ENCODE measurements at places on chromosomes 5 and 9. TPM values are rescaled to one million over a fixed set of nuclear protein-coding genes. Genes with fewer than 3 reads are reported as not detected.

The OGN gene
- 3.8 TPM for total RNA-seq

The STX17 gene
- total RNA-seq = 39.7 TPM

The UNC13B gene
- 43.6 TPM for total RNA-seq

The PCDHGA6 gene
- total RNA-seq = 7.2 TPM

The HSDL2 gene
- total RNA-seq = 30.2 TPM

The FRMD3 gene
- 11.0 TPM for total RNA-seq

The AP3B1 gene
- total RNA-seq = 49.3 TPM

The KCNV2 gene
- not detected for total RNA-seq

The IGIP gene
- 15.5 TPM for total RNA-seq

The PDGFRB gene
- 104 TPM for total RNA-seq

The CER1 gene
- not detected for total RNA-seq

The SEMA5A gene
- total RNA-seq = 23.3 TPM

GRCh38 chr9:73782166-73782565 is 630.5 kb downstream of the ANXA1 start:
- no peaks in the 10 kb centered on the region for H3K4me1 ChIP-seq
- no peaks in the 10 kb centered on the region for H3K36me3 ChIP-seq
- no peak for DNase-seq
- no peak overlapping the region for H3K27ac ChIP-seq

DNA sequence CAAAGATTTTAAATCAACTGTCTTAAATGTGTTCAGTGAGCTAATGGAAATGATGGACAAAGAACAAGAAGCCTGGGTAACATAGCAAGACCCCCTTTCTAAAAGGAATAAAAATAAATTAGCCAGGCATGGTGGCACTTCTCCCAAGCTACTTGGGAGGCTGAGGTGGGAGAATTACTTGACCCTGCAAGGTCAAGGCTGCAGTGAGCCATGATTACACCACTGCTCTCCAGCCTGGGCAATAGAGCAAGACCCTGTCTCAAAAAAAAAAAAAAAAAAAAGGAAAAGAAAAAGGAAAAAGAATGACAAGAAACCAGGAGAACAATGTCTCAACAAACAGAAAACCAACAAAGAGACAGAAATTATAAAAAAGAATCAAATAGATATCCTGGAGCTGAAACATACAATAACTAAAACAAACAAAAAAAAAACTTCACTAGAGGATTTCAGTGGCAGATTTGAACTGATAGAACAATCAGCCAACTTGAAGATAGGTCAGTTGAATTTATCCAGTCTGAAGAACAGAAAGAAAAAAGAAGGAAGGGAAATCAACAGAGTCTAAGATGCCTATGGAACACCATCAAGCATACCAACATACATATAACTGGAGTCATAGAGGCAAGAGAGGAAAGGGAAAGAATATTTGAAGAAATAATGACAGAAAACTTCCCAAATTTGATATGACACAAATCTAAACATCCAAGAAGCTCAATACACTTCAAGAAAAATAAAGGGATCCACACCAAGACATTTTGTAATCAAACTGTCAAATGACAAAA is 16.8 kb upstream of the SLC35D2 start:
- no peaks in the 10 kb centered on the region for H3K4me1 ChIP-seq
- no peak for DNase-seq
- no peak overlapping the region for H3K4me3 ChIP-seq
- H3K27me3 ChIP-seq = no peaks in the 10 kb centered on the region

GRCh38 chr5:26482810-26483375 is 555.5 kb downstream of the CDH9 start:
- no peaks in the 10 kb centered on the region for H3K27me3 ChIP-seq
- no peaks in the 10 kb centered on the region for H3K4me1 ChIP-seq
- peak; percentile 32 for DNase-seq
- no peak overlapping the region for H3K27ac ChIP-seq
- peak overlapping the region; percentile 87 for H3K4me3 ChIP-seq

- no peak overlapping the region for H3K4me3 ChIP-seq
- no peak overlapping the region for H3K27ac ChIP-seq
- H3K4me1 ChIP-seq = no peaks in the 10 kb centered on the region
- DNase-seq = no peak
- no peaks in the 10 kb centered on the region for H3K27me3 ChIP-seq
Measured at GRCh38 chr9:78746010-78746409, 449.1 kb downstream of the PSAT1 start.

DNA sequence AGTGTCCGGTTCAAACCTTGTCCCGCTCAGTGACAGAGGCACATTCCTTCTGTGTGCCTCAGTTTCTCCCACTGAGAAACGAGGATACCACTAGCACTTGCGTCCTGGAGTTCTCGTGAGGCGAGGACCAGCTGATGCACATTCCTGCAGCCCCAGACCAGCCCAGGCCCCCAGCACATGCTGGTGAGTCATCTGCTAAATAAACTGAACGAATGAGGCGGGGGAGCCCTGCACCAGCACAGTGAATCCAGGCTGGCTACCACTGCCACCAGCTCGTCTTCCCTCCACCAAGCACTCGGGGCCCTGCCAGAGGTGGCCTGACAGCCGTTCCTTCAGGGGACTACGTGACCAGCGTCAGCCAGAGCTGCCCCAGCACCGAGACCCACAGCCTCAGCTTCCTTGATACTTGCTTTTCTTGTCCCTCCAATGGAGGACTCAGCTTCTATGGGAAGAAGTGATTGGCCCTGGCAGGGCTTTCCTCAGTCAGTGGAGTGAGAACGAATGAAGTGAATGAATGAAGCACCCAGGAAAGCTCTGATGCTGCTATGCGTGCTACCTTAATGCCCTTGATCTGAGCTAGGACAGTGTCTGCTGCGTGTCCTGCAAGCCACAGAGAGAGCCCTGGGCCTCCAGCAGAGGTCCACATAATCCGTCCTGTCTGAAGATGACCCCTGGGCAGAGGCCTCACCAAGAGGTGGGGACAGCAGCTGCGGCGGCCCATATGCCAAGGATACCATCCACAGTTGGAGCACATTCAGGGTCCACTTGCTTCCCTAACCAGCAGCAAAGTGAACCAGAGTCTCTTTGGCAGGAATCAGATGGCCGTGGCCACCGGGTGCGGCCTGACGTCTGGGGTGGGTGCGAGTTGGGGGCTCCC is 13.5 kb upstream of the BARX1 start:
- DNase-seq = no peak
- no peaks in the 10 kb centered on the region for H3K27me3 ChIP-seq
- H3K4me3 ChIP-seq = no peak overlapping the region
- H3K36me3 ChIP-seq = no peaks in the 10 kb centered on the region
- no peaks in the 10 kb centered on the region for H3K4me1 ChIP-seq

- no peak overlapping the region for H3K27ac ChIP-seq
- H3K36me3 ChIP-seq = no peaks in the 10 kb centered on the region
- H3K4me1 ChIP-seq = no peaks in the 10 kb centered on the region
- DNase-seq = no peak
- no peaks in the 10 kb centered on the region for H3K27me3 ChIP-seq
Measured at GRCh38 chr5:56739990-56740389, 75.4 kb upstream of the MAP3K1 start.

DNA sequence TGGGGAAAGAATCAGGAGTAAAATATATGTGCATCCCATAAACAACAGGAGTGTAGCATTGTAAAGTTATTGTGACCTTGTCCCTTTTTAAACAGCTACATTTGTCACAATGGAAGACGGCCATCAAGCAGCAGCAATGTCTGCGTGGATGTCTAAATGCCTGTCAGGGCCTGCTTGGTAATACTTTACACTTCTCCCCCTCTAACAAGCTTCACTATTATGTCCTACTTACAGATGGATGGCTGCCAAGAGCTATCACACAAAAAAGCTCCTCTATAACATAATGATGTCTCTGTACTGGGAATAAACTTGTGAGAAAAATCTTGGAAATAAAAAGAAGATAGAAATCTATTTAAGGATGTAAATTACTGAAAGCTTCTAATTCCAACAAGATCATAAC is 213.0 kb downstream of the FBXL17 start:
- H3K4me1 ChIP-seq = no peaks in the 10 kb centered on the region
- no peaks in the 10 kb centered on the region for H3K36me3 ChIP-seq
- no peak overlapping the region for H3K4me3 ChIP-seq
- no peak for DNase-seq

DNA sequence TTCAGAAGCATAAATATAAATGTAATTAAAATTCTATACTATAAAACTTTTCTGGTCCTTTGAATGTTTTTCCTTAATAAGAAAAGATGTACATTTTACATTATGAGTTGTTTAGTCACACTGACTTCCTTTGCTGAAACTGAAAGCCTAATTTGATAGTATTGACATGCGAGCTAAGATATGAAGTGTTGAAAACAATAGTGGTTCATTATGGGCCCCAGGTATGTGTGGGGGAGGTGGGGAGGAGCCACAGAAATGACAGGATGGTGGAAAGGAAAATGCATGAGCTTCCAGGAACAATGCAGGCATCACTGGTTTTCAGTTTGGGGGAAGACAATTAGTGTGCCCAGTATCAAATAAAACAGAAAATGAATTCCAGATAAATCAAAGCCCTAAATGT is 35.4 kb upstream of the RLN1 start:
- H3K4me1 ChIP-seq = no peaks in the 10 kb centered on the region
- no peak for DNase-seq
- no peak overlapping the region for H3K27ac ChIP-seq
- H3K27me3 ChIP-seq = no peaks in the 10 kb centered on the region

DNA sequence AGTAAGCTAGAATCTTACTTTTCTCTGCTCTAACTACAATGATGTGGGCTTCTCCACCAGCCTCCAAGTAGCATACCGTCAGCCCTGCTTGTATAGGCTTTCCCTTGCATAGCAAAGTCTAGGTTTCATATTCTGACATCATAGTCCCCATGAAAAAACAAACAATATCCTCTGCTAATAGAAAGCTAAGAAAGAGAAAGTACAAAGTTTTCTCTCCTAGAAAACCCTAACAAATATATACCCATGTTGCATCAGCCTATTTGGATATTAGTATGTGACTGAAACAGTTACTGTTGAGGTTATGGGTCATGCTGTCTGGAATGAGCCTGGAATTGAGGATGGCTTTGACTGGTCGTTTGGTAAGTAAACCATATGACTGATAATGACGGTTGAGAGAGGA is 1696.0 kb downstream of the MAT2B start:
- no peaks in the 10 kb centered on the region for H3K27me3 ChIP-seq
- H3K36me3 ChIP-seq = no peaks in the 10 kb centered on the region
- no peaks in the 10 kb centered on the region for H3K4me1 ChIP-seq

DNA sequence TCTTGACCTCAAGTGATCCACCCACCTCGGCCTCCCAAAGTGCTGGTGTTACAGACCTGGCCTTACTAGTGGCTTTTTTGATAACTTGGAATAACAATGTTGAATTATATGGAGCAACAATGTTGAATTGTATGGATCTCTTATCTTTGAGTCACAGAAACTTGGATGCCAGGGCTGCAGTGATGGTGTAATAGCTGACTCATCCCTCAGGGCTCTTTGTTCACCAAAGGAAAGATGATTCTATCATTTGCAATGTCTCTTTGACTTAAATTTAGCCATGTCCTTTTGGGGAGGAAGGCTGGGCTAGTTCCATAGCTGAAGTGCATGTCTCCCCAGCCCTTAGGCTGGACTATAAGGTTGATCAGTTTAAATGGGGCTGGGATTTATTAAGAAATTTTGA is 172.3 kb downstream of the PDZD2 start:
- DNase-seq = no peak
- H3K27me3 ChIP-seq = no peaks in the 10 kb centered on the region
- no peaks in the 10 kb centered on the region for H3K4me1 ChIP-seq

- H3K27me3 ChIP-seq = no peaks in the 10 kb centered on the region
- no peak for DNase-seq
- no peaks in the 10 kb centered on the region for H3K4me1 ChIP-seq
- no peak overlapping the region for H3K27ac ChIP-seq
- H3K4me3 ChIP-seq = no peak overlapping the region
- no peaks in the 10 kb centered on the region for H3K36me3 ChIP-seq
Measured at GRCh38 chr9:11128156-11128555, 515.4 kb upstream of the PTPRD start.

- DNase-seq = peak; percentile 91
- no peaks in the 10 kb centered on the region for H3K36me3 ChIP-seq
- no peaks in the 10 kb centered on the region for H3K4me1 ChIP-seq
- no peaks in the 10 kb centered on the region for H3K27me3 ChIP-seq
- H3K27ac ChIP-seq = peak overlapping the region; percentile 63
Measured at GRCh38 chr9:96686638-96687335, 31.7 kb upstream of the PRXL2C start.

GRCh38 chr5:9149988-9150387 is 395.9 kb downstream of the SEMA5A start:
- no peaks in the 10 kb centered on the region for H3K27me3 ChIP-seq
- no peaks in the 10 kb centered on the region for H3K36me3 ChIP-seq
- no peak overlapping the region for H3K4me3 ChIP-seq
- no peak for DNase-seq
- no peak overlapping the region for H3K27ac ChIP-seq
- H3K4me1 ChIP-seq = no peaks in the 10 kb centered on the region
